ENCODE measurements at places on chromosomes 6 and 20.

DNA sequence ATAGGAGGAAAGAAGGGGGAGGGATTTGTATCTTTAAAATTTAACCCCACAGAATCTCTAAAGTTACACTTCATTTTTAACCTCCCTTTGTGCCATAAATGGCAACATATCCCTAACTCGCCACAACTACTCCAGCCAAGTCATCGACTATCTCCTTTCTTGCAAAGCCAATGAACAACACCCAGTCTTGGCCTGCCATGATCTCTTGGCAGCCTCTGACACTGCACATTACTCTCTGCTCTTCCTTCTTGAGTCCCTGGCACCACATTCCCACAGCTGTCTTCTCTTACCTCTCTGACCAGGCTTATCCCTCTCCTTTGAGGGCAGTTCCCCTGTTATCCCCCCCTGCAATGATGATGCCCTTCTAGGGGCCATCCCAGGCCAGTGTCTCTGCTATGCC is 42.5 kb downstream of the MBOAT1 start:
- no peak for DNase-seq

DNA sequence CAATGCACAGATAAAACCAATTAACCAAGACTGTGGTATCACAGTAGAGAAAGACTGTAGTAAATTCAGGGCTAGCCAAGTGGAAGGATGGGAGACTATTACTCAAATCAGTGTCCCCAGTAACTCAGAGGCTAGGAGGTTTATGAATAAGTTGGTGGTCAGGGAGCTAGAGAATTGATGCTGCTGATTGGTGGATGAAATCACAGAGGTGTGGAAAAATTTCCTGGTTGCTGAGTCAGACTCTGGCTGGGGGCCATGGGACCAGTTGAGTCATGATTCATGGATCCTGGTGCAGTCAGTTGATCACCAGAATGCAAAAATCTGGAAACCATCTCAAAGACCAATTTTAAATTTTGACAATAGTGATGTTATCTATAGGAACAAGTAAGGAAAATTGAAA is 555.9 kb downstream of the C6orf118 start:
- DNase-seq: no peak

DNA sequence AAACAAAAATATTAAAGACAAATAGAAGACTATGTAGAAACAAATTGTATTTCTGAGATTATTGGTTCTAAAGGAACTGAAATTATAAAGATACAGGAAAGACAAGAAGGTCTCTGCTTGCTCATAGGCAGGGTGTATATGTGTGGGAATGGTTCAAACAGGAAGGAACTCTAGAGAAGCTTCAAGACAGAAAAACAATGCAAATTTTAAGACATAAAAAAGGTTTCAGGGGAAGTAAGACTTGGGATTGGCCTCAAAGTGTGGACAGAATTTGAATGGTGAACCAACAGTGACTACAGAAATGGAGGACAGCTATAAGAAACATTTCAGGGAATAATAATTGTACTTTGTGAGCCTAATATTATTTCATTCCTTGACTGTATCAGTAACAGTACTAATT is 50.3 kb downstream of the OR2B2 start:
- DNase-seq: no peak

DNA sequence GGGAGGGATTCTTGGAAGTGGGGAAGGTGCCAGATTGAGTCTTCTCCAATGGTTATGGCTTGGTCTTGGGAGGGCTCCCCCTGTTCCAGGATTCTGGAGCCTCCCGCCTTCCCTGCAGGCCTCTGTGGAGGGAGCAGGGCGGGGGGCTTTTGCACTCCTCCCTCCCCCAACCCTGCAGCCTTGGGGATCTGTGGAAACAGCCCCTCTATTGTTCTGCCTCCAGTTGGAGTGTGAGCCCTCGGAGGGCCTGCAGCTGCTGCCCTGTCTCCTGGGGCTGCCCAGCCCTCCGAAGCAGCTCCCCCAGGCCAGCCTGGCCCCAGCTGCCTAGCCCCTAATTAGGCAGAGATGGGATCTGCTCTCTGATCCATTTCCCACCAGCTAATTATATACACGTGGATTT is 14.7 kb downstream of the FAM110A start:
- no peak for DNase-seq

GRCh38 chr20:56637576-56637975 is 8.5 kb downstream of the TFAP2C start:
- no peak for DNase-seq

- no peak for DNase-seq
These were observed 193.1 kb upstream of the ARG1 start for GRCh38 chr6:131379948-131380347.

GRCh38 chr20:51366155-51366886 is 176.2 kb downstream of the NFATC2 start:
- no peak for DNase-seq

GRCh38 chr6:45665859-45666258 is 288.1 kb upstream of the SUPT3H start:
- DNase-seq: no peak

DNA sequence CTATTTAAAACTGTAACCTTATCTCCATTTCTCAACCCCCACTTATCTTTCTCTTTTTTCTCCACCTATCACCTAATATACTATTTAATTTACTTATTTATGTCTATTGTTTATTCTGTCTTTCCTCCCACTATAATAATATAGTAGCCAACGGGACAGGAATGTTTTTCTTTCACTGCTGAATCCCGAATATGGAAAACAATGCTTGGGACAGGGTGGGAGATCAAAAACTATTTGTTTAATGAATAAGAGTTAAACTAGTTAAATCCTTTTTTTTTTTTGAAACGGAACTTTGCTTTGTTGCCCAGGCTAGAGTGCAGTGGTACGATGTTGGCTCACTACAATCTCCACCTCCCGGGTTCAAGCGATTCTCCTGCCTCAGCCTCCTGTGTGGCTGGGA is 6.4 kb downstream of the SRPK1 start:
- DNase-seq: no peak

DNA sequence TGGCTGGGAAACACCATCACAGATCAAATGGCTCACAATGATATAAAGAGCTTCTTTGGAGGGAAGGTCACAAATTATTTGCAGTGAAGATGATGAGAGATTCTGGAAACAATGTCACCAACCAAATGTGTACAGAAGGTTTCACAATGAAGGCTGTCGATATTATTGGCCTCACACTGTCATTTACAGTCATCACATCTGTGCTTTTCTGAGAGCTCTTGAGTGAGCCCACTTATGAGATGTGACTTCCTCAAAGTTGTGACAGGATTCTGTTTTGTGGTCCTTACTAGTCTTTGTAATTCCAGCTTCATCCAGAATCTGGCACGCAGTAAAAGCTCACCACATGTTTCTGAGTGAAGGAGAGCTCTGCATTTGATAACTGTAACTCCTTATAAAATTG is 133.6 kb downstream of the LMBRD1 start:
- DNase-seq: no peak

DNA sequence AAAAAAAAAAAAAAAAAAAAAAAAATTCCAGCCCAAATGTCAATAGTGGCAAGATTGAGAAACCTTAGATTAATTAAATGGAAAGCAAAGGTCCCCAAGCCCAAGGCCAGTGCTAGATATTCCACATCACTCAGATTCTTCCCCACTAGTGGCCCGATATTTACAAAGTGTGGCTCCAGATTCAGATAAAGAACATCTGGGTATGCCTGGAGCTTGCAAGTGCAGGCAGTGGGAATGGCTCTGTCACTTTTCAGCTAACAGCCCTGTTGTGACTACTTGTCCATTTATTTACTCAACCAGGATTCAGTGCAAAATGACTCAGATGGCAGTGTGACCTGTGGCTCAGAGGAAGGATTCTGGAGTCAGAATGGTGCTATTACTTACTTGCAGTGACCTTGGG is 8.2 kb upstream of the KCNB1 start:
- DNase-seq: no peak

DNA sequence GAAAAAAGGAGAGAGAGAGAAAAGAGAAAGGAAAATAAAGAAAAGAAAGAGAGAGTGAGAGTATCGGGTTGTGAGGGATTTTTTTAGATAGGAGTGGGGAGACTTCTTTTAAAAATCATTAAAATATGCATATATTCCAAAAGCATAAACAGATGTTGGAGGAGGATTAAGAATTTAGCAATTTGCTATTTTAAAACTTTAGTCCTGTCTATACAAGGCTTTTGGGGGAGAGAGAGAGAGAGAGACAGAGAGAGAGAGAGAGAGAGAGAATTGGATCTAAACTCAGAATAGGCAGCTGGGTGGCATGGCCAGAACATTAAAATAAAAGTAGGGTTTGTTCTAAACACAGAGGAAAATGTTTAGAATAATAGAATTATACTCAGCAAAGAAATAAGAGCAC is 72.1 kb downstream of the SOD2 start:
- no peak for DNase-seq

- no peak for DNase-seq
These were observed 6.1 kb downstream of the TRIM10 start for GRCh38 chr6:30154709-30155519.

GRCh38 chr20:3747471-3747870 is 15.0 kb downstream of the HSPA12B start:
- DNase-seq: no peak

GRCh38 chr6:133756078-133756695 is 132.7 kb upstream of the TCF21 start:
- no peak for DNase-seq

DNA sequence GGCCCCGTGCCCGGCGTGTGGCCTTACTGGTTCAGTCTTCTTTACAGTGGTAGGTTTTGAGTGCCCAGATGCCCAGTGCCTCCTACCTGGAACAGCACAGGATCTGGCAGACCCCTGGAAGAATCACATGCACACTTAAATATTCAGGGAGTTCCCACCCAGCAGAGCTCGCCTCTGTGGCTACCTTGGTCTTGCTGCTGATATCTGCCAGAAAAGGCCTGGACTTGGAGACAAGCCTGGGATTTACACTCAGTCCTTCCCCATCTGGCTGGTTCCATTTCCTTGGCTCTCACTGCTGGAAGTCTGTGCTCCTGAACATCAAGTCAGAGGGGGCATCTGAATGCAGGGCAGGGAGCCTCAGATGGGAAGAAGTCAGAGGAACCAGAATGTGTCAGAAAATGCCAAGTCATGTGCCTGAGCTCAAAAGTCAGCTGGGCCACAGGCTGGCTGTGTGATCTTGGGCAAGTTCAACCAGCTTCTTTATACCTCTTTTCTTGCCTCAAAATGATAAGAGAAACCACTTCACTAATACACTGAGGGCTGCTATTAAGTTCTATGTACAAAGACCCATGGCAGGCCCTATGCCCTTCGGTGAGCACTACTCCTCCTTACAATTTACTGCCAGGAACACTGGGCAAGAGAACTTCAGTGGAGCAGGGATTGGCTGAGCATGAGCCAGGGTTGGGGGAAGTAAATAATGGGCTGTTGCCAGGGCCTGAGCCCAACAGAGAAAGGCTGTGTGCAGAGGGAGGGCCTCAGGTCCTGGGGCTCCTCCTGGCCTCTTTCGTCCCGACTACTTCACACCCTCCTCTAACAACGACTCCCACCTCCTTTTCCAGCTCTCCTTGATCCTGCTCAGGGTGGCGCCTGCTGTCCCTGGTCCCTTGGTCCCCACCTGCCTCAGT is 158.1 kb upstream of the PROKR2 start:
- DNase-seq: no peak

DNA sequence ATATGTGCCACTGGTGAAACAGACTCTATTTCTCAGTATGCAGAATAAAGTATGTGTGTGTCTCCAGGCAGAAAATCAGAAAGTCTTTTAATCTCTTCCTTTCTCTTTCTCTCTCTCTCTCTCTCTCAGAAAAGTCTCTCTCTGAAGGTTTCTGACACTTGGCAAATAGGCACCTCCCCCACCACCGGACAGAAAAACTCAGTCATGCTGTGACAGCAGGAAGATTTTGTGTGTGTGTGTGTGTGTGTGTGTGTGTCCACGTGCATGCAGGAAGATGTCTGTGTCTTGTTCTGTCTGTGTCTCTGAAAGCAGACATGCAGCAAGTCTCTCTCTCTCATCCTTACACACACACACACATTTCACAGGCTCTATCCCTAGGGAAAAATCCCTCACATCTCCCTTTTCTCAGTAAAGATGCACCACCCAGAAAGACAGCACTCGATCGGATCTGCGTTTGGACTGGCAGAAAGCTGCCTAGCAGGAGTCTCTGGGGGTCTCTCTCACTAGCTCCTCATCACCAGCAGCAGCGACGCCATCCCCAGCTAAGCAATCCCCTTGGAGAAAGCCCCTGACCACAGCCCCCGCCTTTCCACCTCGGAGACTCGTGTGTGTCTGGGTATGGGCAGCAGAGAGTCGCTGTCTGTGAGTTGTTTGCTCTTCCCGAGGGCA is 98.3 kb downstream of the EDN3 start:
- no peak for DNase-seq

DNA sequence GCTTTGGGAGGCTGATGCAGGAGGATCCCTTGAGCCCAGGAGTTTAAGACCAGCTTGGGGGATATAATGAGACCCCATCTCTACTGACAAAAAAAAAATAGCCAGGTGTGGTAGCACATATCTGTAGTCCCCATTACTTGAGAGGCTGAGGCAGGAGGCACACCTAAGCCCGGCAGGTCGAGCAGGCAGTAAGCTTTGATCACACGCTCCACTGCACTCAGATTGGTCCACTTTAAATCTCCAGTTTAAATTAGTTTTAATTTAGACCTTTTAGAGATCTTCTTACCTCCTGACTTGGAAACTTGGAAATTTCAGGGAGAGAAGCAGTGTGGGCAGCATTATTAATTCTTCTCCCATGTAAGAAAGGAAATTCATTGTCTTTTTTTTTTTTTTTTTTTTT is 16.8 kb upstream of the PLCB4 start:
- no peak for DNase-seq

DNA sequence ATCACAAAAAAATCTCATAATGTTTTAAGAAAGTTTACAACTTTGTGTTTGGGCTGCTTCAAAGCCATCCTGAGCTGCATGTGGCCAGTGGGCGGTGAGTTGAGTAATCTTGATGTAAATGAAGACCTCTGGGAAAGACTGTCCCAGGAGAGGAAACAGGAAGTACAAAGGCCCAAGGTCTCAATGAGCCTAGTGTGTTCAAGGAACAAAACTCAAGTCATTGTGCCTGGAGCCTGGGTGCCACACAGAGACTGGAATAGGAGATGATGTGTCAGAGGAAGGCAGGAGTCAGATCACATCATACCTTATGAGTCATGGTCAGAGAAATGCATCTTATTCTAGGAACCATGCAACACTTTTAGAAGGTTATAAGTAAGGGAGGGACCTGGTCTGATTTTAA is 51.5 kb downstream of the COL19A1 start:
- DNase-seq: no peak

DNA sequence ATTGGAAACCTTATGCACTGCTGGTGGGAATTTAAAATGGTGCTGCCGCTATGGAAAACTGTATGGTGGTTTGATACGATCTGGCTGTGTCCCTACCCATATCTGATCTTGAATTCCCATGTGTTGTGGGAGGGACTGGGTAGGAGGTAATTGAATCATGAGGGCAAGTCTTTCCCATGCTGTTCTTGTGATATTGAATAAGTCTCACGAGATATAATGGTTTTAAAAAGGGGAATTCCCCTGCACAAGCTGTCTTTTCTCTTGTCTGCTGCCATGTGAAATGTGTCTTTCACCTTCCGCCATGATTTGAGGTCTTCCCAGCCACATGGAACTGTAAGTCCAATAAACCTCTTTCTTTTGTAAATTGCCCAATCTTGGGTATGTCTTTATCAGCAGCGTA is 4.9 kb downstream of the TAP2 start:
- no peak for DNase-seq

All from stimulated activated CD4-positive, alpha-beta T cell treated with anti-CD3 and anti-CD28 coated beads, Interleukin-12 subunit alpha, Interleukin-12 subunit beta, amount 100 ng/mL, for 4 hours (primary cell).